ENCODE measurements at places on chromosomes 3 and 15.

DNA sequence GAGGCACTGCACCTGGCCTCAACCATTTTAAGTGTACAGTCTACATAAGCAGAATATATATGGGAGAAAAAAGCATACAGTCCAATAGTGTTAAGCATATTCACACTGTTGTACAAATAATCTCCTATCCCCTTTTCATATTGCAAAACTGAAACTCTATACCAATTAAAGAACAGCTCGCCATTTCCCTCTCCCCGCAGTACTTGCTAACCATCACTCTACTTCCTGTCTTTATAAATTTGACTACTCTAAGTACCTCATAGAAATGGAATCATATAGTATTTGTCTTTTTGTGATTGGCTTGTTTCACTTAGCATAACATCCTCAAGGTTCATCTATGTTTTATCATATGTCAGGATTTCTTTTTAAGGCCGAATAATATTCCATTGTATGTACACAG lies 21.6 kb upstream of the TASOR start:
- DNase-seq: no peak

DNA sequence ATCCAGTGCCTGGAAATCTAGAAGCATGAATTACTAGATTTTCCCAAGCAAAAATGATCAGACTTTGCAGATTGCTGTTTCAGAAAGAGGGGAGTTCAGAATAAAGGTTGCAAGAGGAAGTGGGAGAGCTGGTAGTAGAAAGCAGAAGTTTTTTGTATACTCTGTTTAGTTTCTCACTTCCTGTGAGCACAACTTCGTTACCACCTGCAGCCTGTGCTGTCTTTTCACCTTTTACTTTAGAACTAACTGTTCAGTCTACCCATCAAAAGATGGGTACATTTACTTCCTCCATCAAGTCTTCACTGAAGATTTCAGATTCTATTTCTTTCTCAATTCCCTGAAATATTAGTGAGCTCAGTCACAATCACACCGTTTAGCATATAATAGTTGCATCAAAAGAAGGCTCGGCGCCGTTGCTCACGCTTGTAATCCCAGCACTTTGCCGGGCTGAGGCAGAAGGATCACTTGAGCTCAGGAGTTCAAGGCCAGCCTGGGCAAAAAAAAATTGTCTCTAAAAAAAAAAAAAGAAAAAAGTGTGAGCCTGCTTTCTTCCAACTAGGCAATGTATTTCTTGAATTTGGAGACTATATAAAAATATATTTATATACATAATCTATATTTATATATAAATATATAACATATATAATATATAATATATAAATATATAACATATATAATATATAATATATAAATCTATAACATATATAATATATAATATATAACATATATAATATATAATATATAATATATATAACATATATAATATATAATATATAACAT lies 1.8 kb upstream of the CEP97 start:
- DNase-seq: no peak

- no peak for DNase-seq
Measured at GRCh38 chr3:13770170-13771169, 109.4 kb downstream of the WNT7A start.

DNA sequence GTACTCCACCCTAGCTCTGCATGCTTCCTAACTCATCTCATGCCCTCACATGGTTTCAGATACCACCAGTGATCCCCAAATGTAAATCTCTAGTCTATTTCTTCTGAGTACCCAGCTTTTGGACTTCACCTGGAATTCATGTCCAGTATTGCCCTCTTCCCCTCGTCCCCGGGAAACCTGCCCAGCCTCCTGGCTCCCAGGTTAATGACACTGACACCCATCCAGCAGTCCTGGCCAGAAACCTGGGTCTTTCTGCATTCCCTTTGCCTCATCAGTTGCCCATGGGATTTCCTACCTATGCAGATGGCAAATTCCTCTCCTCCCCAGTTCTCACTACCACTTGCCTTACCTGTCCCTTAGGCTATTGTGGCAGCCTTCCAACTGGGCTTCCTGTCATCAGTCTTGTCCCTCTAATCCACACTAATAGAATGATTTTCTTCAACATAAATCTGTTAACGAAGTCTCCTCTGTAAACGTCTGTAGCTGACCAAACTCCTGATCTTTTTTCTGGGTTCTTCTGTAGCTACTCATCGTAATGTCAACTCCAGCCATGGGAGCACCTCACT lies 15.3 kb upstream of the MYLK start:
- DNase-seq: no peak

GRCh38 chr15:94279736-94280135 lies 48.4 kb downstream of the MCTP2 start:
- no peak for DNase-seq

DNA sequence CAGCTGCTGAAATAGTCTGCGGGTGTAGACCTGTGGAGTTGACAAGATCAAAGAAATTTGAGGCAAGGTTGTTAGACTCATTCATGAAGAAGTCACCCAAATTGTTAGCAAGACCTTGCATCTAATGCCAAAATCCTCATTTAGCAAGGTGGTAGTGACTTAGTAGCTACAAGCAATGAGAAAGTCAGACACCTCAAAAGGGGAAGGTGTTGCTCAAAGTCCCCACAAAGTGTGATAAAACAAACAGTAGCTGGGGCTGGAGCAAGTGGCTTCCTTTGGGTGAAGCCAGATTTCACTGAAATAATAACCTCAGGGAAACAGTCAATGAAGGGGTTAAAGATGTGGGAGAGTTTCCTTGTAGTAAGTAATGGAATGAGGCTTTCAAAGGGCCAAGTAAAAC lies 44.9 kb downstream of the CD86 start:
- DNase-seq: no peak

DNA sequence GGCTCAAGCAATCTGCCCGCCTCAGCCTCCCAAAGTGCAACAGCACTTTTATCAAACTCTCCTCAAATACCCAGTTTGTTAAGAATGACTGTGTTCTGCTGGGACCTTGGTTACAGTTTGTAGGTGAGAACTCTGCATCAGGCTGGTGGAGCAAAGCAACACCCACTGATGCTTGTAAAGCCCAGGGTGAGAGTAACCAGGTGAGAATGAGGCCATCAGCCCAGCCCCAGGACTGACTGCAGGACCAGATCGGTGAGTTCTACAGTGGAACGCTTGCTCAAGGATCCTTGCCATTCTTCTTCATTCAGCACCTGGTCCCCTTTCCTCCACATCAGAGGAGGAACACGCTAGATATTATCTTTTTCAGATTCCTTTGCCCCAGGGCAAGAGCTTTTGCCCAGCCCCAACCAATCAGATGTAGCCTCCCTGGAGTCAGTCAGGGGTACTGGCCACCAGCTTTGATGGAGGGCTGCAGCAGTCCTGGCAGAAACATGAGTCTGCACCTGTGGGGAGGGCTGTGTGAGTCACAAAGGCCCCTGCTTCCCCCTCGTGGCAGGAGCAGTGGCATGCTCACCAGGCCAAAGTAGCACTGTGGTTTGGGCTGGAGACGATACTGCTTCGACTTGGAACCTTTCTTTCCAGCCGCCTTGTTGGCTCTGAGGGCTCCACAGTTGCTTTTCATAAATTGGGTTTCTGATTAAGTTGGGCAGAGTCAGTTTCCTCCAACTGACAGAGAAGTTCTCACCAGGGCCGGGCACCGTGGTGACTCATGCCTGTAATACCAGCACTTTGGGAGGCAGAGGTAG lies 3.5 kb upstream of the SHISA5 start:
- DNase-seq: peak; percentile 62

- DNase-seq: peak; percentile 71
Measured at GRCh38 chr3:149967086-149967685, 3.5 kb downstream of the PFN2 start.

GRCh38 chr3:160648701-160649100 lies 28.3 kb upstream of the ARL14 start:
- no peak for DNase-seq

- DNase-seq: no peak
Measured at GRCh38 chr3:145698250-145698649, 462.7 kb downstream of the PLOD2 start.

- peak; percentile 76 for DNase-seq
Measured at GRCh38 chr3:111690242-111690641, 95.1 kb upstream of the ZBED2 start.

DNA sequence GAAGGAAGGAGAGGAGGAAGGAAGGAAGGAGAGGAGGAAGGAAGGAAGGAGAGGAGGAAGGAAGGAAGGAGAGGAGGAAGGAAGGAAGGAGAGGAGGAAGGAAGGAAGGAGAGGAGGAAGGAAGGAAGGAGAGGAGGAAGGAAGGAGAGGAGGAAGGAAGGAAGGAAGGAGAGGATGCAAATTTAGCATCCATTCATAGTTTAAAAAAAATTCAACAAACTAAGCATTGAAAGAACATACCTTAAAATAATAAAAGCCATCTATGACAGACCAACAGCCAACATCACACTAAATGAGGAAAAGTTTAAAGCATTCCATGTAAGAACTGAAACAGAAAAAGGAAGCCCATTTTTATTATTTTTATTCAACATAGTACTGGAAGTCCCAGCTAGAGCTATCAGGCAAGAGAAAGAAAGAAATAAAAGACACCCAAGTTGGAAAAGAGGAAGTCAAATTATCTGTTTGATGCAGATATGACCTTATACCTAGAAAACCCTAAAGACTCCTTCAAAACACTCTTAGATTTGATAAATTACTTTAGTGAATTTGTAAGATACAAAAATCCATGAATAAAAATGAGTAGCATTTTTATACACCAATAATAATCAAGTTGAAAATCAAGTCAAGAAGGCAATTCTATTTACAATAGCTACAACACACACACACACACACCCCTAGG lies 52.2 kb upstream of the FXR1 start:
- no peak for DNase-seq

DNA sequence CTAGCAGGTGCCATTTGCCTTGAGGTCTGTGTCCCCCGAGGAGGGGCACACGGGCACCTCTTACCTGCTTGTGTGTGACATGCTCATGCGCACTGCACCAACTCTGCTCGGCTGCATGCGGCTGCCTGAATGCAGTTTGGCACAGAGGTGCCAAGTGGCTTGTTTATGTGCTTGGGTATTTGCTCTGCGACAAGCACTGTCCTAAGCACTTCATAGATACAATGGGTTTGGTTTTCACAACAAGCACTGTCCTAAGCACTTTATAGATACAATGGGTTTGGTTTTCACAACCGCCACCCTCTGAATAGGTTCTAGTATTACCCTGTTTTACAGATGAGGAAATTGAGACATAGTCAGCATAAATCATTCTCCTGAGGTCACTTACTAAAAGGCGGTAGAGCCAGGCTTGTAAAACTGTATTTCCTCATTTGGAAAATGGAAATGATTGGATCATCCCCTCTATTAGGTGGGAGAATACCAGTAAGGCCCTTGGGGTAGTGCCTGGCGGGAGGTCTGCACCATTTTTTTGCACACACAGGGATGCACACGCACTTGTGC lies 487 bp downstream of the ITIH4 start:
- no peak for DNase-seq

DNA sequence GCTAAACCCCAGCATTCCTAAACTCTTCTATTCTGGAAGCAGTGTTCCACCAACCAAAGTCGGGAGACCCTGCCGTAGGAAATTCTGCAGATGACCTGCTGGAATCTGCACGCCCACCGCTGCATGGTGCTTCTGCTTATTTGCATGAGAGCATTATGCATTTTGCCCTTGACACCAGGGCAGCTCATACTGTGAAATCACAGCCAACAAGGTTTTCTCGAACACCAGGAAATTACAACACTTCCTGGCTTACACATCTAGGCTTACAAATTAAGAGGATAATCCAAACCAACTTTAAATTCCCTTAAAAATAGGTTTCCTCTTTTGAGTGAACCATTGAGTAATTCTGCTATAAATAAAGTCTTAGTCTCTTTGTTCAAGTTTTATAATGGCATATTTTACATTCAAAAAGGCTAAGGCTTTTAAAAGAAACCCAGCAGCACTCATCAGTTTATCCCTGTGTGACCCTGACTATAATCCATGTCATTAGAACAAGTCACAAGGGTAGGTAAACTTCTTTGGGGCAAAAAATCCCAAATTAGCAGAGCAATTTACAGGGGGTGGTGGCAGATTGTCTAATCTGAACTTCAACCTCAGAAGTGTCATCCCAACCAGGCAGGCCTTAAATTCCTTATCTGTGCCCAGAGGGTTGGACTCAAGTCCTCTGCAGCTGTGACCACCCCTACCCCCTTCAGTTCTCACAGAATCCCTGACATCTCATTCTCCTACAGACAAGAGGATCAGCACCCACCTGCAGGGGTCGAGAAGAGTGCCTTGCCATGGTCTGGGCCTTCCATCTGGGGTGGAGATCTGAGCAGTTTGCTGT lies 33.5 kb upstream of the RBP1 start:
- no peak for DNase-seq

DNA sequence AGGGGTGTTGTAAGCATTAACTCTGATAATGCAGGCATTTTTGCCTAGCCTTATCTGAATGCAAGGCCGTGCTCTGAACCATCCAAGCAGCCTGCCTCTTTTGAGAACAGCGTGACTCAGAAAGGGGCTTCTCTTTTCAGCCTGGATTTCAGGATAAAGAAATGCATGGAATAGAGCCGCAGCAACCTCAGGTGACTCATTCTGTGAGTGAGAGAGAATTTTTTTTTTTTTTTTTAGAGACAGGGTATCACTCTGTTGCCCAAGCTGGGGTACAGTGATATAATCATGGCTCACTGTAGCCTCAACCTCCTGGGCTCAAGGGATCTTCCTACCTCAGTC lies 20.6 kb upstream of the PDE8A start:
- DNase-seq: peak; percentile 86

GRCh38 chr3:162022911-162023310 lies 526.3 kb downstream of the OTOL1 start:
- no peak for DNase-seq
